T-helper 17 cell (primary cell): ENCODE measurements at places on chromosomes 6 and 20.
A peak's percentile ranks its signal among the peaks of the same experiment; 100 is the strongest.

DNA sequence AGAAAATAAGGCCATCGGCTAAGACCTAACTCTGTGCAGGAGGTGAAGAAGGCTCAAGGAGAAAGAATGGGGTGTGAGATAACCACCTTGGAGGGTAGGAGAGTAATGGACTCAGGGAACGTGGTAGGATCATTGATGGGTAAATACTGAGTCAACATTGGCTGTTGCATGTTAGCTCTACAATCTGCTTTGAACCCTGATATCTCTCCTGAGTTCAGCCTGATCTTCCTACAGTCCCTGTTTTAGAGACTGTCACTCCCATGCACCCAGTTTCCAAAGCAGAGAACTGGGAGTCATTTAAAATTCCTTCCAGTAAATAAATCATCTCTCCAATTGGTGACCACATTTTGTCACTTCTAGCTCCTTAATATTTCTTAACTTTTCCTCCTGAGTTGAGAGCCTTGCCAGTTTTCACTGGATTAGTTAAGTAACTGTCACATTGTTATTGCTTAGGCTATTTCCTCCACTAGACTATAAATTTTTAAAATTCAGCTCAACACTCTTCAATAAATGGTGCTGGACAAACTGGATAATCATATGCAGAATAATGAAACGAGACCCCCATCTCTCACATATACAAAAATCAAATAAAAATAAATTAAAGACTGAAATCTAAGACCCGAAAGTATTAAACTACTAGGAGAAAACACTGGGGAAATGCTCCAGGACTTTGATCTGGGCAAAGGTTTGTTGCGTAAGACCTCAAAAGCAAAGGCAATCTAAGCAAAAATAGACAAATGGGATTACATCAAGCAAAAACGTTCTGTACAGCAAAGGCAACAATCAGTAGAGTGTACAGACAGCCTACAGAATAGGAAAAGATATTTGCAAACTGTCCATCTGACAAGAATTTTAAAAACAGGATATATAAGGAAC is 138.9 kb upstream of the TMEM170B start:
- no peak for DNase-seq

DNA sequence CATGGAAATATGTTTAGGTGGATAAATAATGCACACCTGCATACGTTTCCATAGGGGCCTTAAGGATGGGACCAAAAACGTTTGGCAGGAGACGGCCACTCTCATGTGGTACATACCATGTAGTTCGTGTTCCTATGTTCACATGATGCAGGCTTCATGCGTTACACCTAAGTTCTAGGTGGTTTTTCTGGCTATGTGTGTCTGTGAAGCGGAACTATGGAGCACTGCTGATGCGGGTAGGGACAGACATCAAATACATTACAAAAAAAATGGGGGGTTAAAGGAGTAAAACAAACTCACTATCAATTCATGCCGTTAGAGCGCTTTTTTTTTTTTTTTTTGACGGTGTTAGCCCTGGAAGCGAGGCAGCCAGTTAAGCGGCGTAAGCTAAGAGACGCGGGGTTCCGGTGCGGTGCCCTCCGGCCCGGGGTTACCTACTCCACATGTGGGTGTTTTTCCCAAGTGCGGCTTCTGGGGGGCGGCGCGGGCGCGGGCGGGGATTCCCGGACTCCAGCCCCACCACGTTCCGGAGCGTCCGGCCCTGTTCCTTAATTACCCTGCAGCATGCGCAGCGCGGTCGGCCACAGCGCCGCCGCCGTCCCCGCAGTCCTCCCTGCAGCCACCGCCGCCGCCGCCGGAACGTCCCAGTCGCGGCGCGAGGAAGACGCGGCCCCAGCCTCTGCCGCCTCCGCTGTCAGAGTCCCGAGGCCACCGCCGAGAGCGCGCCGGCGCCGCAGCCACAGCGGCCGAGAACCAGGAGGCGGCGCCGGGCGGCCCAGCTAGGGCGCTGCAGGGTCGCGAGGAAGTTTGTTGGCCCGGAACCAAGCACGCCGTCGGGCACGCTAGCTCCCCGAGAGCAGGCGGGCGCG is 648 bp downstream of the COL19A1 start:
- DNase-seq, result peak; percentile 26

DNA sequence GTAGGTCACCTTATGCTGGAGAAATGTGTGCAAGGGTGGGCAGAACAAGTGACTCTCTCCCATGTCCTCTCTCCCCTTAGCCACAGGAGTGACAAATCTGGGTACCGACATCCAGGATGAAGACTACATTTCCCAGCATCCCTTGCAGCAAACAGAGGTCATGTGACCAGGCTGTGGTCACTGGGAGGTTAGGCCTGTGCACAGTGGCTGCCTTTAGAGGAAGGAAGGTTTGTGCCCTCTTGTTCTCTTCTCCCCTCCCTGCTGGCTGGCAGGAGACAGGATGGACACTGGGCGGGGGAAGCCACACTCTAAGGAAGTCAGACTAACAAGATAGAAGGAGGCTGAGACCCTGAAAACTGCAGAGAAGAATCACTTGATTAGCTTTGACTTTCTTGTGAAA is 360.2 kb downstream of the PREX1 start:
- no peak for DNase-seq

DNA sequence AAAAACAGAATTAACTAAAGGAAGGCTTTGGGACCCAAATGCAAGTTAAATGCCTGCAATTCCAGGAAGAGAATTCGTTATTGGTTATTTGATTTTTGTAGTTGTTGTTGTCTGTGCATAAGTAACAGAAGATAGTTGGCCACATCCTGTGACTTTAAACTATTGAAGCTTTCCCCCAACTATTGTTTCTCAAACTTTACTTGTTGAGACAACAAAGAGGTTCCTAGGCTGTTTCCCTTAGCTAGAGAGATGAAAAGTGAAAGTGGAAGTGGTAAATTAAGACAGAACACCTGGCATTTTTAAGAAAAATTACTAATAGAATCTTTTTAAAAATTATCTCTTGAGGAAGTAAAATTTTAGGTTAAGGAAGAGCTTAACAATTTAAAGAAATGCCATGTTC is 525.2 kb downstream of the PKHD1 start:
- no peak for DNase-seq

DNA sequence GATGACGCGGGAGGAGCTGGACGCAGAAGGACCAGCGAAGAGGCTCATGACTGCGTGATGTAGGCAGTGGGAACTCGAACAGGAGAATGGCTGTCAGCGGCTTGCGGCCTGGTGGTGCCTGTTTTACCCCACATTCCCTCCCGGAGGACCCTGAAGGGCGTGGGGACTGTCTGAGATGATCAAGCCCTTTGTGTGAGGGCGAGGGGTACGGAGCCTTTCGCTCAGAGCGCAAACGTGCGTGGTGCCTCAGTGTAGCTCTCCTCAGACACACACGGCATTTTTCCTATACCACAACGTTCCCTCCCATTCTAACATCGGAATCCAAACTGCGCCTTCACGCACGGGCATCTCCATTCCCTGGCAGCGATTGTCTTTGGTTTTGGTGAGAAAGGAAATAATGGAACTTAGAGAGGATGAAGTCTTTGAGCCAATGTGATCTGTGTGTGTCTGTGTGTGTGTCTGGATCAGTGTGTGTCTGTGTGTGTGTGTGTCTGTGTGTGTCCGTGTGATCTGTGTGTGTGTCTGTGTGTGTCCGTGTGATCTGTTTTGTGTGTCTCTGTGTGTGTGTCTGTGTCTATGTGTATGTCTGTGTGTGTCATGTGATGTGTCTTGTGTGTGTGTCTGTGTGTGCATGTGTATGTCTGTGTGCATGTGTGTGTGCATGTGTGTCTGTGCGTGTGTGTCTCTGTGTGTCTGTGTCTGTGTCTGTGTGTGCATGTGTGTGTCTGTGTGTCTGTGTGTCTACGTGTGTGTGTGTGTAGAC is 5.3 kb downstream of the PTK6 start:
- DNase-seq, result no peak
